ENCODE measurements at places on chromosomes 6 and 20.

- no peak for DNase-seq
- H3K4me1 ChIP-seq: peaks cover 18% of the 10 kb centered on the region
- no peak overlapping the region for H3K27ac ChIP-seq
Observed at GRCh38 chr6:35146453-35146852, 5.3 kb upstream of the TCP11 start.

- H3K4me3 ChIP-seq: no peak overlapping the region
- no peak overlapping the region for H3K27ac ChIP-seq
- no peak for DNase-seq
- H3K4me1 ChIP-seq: no peaks in the 10 kb centered on the region
- H3K36me3 ChIP-seq: no peaks in the 10 kb centered on the region
- H3K27me3 ChIP-seq: no peaks in the 10 kb centered on the region
Observed at GRCh38 chr20:30811885-30812671, 445.4 kb upstream of the DEFB115 start.

DNA sequence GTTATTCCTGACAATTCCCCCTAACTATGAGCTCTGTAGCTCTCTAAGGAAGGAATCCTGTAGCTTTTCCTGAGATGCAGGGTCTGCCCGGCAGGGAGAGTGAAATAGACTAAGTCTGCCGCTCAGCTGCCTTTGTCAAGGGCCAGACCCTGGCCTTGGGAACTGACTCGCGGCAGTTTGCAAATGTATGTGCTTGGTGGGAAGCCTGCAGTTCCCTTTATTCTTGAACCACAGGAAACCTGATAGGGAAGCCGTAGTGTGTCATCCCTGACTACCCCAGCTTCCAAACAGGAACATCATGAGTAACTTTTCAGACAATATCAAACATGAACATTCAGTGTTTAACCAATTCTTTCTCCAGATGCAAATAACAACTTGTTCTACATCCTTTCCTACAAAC lies 78.7 kb upstream of the IFNGR1 start:
- no peak overlapping the region for H3K4me3 ChIP-seq
- H3K36me3 ChIP-seq: no peaks in the 10 kb centered on the region
- no peak for DNase-seq
- no peaks in the 10 kb centered on the region for H3K27me3 ChIP-seq
- H3K4me1 ChIP-seq: no peaks in the 10 kb centered on the region

- no peaks in the 10 kb centered on the region for H3K4me1 ChIP-seq
- H3K27me3 ChIP-seq: no peaks in the 10 kb centered on the region
- no peak overlapping the region for H3K4me3 ChIP-seq
- no peaks in the 10 kb centered on the region for H3K36me3 ChIP-seq
- DNase-seq: no peak
- H3K27ac ChIP-seq: no peak overlapping the region
Observed at GRCh38 chr6:5116243-5116991, 31.3 kb downstream of the PPP1R3G start.

GRCh38 chr6:139482287-139482686 lies 107.8 kb upstream of the CITED2 start:
- H3K27me3 ChIP-seq: no peaks in the 10 kb centered on the region
- H3K4me1 ChIP-seq: no peaks in the 10 kb centered on the region
- no peaks in the 10 kb centered on the region for H3K36me3 ChIP-seq

- H3K4me3 ChIP-seq: no peak overlapping the region
- no peaks in the 10 kb centered on the region for H3K27me3 ChIP-seq
- no peak for DNase-seq
- H3K4me1 ChIP-seq: no peaks in the 10 kb centered on the region
- no peak overlapping the region for H3K27ac ChIP-seq
Observed at GRCh38 chr6:4434655-4435054, 299.3 kb upstream of the ECI2 start.

- H3K36me3 ChIP-seq: peaks cover 8% of the 10 kb centered on the region
- no peak overlapping the region for H3K27ac ChIP-seq
- no peaks in the 10 kb centered on the region for H3K27me3 ChIP-seq
Observed at GRCh38 chr20:25250508-25250907, 2.6 kb downstream of the PYGB start.

DNA sequence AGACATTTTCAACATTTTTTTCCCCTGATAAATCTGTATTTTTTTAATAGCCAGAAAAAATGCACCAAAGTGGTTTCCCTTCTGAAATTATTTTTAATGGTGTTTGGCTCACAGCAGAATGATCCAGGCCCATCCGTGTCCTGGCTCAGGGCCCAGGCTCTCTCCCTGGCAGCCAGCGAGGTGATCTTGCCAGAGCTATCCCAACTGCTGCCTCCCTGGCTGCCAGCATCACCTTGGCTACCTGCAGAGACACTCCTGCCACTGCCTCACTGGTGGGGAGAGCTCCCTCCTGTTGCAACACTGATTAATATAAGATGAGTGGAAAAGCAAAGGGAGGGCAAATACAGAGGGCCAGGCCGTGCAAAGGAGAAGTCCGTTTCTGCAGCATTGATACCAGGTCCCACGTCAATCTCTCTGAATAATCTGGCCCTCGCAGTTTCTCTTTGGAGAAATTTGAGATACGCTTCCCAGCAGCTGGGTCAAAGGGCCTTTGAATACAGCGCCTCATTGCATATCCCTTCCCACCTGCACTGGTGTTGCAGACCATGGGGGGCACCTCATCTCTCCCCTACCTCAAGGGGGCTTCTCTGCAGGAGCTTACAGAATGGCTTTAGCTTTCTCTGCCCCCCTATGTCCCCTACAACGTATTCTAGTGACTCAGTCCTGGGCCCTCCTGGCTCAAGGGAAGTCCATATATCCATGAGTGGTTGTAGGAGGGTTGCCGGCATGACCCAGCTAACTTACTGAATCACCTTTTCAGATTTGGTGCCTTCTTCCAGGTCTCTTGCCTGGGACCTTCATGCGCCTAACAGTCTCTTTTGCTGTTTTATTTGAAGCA lies 12.8 kb upstream of the DSTN start:
- H3K27ac ChIP-seq: peak overlapping the region; percentile 98
- H3K36me3 ChIP-seq: no peaks in the 10 kb centered on the region
- no peak overlapping the region for H3K4me3 ChIP-seq
- no peaks in the 10 kb centered on the region for H3K27me3 ChIP-seq

DNA sequence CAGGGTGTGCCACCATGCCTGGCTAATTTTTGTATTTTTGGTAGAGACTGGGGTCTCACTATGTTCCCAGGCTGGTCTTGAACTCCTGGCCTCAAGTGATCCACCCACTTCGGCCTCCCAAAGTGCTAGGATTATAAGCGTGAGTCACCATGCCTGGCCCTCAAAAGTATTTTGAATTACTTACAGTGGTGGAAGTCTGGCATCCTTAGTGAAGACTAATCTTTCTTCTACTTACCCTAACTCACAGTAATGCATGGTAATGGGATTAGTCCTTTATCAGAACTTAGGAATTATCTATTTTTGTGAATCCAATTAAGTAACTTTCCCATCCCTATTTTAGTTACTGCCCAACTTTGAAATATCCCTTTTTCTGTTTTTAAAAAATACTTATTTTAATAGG lies 3.9 kb downstream of the RWDD1 start:
- no peak overlapping the region for H3K27ac ChIP-seq
- no peak for DNase-seq

- DNase-seq: no peak
- no peak overlapping the region for H3K27ac ChIP-seq
- peak overlapping the region; percentile 97 for H3K4me3 ChIP-seq
- H3K4me1 ChIP-seq: no peaks in the 10 kb centered on the region
- H3K36me3 ChIP-seq: no peaks in the 10 kb centered on the region
Observed at GRCh38 chr6:87697581-87698546, 4.2 kb downstream of the AKIRIN2 start.

DNA sequence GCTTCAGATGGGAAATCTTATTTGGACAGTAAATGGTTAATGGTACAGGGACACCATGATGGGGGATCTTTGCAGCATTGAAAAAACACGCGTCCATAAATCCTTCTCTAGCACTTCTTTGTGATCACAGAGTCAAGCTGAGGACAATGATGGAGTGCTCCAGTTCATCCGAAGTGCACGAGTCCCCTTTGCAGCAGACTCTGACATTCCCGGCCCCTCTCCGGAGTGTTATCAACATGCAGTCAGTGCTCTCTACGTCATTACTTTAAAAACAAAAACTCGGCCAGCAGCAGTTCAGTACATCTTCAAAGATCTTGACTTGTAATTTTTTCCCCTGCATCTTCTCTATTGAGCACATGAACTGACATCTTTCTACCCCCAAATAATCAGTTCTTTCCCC lies 185.5 kb upstream of the AKAP12 start:
- H3K27me3 ChIP-seq: no peaks in the 10 kb centered on the region
- no peak for DNase-seq
- no peak overlapping the region for H3K27ac ChIP-seq
- no peaks in the 10 kb centered on the region for H3K36me3 ChIP-seq
- no peak overlapping the region for H3K4me3 ChIP-seq

DNA sequence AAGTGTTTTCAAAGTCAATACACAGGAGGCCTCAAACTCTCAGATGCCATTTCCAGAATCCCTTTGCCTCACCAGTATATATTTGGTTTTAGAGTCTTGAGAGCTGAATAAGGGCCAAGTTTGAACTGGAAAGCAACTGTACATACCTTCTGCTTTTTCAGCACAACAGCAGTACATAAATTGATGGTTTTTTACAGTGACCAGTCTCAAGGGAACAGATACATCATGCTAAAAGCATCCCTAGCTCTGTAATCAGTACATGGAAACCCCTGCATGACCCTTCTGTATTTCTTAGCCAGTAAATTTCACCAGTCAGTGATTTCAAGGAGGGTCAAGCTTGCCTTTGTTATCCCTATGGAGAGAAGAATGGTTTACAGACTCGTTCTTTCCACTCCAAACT lies 40.6 kb upstream of the ECHDC1 start:
- no peak overlapping the region for H3K27ac ChIP-seq
- H3K4me1 ChIP-seq: no peaks in the 10 kb centered on the region
- no peak for DNase-seq
- H3K36me3 ChIP-seq: no peaks in the 10 kb centered on the region
- H3K4me3 ChIP-seq: no peak overlapping the region

Measured in ascending aorta (tissue), 2 donors.